Activated CD8-positive, alpha-beta memory T cell treated with anti-CD3 and anti-CD28 coated beads for 4 hours (primary cell): ENCODE measurements at places on chromosomes 3 and 15.

DNA sequence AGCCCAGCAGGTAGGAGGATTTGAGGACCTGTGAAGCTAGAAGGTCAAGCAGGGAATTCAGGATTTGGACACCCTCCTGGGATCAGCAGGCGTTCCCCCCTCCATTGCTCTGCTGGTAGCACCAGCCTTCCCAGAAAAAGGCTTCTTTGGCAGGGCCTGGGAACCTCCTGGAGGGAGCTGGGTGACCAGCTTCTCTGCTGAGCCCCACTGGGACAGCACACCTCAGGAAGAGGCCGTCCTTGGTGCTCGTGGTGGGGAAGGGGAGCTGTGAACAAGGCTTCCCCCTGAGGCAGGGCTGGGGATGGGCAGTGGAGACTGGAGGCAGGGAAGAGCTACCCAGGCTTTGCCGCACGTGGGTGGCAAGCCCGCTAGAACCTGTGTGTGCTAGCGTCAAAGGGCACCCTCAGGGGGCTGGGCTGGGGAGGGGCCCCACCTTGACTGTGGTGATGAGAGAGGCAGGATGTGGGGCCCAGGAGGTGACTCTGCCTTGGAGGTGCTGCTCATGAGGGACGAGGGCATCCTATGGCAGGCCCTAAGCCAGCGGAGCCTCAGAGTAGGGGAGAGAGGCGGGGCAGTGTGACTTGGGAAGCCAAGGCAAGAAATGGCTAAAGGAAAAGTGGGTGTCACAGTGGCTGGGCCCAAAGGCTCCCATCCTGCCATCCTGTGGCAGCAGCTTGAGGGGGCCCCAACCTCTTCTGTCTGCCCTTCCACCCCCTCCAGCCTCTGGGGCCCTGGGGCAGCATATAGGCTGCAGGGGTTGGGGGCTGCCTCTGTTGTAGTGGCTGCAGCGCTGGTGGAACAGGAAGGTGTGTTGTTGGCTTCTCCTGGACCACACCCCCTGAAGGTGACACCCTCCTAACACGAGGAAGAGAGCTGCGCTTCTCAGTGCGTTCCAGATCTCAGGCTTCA lies 20.7 kb downstream of the KLF13 start:
- peak; percentile 60 for DNase-seq

DNA sequence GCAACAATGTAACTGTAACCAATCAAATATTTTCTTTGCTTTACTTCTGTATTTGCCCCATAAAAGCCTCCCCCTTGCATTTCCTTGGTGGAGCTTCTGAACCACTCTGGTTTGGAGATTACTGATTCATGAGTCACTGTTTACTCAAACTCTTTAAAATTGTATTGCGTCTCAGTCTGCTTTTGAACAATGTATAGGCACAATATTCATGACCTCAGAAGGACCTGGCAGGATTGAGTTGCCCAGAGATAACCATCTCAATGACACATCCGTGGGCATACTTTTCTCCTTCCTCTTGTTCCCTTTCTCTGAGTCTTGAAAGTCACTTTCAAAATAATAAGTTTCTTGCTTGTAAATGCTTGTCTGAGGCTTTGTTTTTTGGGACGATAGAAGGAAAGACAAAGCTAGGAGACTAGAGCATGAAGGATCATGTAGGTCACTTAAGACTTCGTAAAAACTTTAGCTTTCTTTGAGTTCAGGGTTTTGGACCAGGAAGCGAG lies 57.1 kb upstream of the POU1F1 start:
- no peak for DNase-seq

DNA sequence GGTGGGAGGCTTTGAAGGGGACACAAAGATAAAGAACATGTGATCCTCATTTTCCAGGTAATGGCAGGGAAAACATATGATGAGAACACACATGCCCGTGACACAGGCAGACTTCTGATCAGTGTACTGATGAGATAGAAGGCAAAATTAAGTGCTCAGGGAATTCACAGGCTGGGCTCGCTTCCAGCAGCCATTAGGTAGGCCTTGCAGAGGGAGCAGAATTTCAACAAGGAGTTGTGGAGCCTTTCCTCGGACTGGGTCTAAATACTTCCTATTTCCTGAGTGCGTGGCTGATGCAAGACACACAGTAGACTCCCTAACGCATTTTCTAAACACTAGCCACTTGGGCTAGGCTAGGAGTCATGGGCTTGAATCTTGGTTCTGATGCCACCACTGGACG lies 74.0 kb upstream of the ETV5 start:
- no peak for DNase-seq

DNA sequence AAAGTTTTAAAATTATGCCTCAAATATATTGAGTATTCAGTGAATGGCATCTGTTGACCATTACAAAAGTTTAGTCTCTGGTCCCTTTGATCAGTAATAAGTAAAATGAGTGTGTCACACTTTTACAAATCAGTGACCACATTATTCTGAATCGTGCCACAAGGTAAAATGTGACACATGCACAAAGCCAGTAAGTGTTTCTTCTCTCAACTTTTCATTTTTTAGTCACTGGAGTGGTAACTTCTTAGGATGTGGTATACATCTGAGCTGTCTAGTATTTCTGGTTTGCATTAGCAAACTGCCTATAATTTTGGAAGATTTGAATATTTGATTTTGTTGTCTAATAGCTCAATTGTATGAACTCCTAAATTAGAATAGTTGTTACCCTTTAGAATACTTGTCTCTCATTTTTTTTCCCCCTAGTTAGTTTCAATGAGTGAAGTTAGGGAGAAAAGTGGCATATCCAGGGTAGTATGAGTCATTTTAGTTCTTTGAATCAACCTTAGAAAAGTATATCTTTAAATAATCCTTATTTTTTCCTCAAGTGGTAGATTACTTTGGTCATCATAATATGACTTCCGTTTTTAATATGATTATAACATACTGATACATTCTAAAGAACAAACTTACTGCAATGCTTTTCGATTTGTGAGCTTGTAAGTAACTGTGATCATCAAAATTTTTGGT lies 18.1 kb downstream of the DNAJC13 start:
- no peak for DNase-seq

DNA sequence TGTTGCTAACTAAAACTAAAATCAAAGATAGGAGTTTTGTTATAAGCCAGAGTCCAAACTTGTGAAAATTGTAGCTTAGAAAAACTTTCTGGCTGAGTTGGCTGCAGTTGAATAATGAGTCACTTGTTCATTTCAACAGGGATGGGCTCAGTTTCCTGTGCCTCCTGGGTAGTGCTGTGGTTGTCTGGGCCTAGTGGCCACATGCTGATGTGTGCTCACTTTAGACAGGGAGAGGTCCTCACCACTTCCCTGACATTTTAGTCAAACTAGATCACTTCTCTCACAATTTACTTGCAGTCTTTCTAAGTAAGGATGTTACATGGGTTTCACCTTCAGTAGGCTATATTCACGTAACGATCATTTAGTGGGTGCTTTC lies 6.3 kb upstream of the UBE2Q2 start:
- peak; percentile 8 for DNase-seq

DNA sequence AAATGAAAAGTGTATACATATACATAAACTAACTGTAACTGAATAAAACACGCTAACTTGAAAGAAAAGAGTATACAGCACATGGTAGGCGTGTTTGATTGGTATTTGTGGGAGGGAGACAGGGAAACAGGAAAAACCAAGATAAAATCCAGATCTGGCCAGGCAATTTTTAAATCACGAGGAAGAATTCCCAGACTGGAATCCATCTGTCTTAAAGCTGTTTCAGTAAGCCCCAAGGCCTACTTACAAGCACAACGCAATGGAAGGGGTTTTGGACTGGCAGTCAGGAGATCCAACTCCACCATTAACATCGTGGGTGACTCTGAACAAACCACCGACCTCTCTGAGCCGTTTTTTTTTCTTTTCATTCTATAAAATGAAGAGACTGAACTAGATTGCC lies 195.8 kb downstream of the OSBPL10 start:
- DNase-seq: no peak

DNA sequence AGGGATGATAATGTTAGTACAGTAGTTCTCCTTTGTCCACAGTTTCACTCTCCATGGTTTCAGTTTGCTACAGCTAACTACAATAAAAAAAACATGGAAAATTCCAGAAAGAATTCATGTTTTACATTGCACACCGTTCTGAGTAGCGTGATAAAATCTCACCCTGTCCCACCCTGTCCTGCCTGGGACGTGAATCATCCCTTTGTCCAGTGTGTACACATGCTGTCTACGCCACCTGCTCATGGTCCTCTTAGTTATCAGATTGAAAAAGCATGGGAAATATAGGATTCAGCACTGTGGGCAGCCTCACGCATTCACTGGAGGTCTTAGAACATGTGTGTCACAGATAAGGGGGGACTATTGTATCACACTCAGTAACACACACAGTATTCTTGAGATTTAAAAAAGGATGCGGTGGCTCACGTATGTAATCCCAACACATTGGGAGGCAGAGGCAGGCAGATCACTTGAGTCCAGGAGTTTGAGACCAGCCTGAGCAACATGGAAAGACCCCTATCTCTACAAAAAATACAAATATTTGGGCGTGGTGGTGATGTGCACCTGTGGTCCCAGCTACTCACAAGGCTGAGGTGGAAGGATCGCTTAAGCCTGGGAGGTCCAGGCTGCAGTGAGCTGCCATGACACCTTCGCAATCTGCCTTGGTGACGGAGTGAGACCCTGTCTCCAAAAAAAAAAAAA lies 8.7 kb upstream of the FLNB start:
- no peak for DNase-seq
